ENCODE measurements at places on chromosomes 1 and 21.

- no peak for DNase-seq
Observed at GRCh38 chr1:179080866-179081686, 794 bp upstream of the TOR3A start.

- no peak for DNase-seq
Observed at GRCh38 chr21:41885341-41886024, 6.3 kb upstream of the PRDM15 start.

DNA sequence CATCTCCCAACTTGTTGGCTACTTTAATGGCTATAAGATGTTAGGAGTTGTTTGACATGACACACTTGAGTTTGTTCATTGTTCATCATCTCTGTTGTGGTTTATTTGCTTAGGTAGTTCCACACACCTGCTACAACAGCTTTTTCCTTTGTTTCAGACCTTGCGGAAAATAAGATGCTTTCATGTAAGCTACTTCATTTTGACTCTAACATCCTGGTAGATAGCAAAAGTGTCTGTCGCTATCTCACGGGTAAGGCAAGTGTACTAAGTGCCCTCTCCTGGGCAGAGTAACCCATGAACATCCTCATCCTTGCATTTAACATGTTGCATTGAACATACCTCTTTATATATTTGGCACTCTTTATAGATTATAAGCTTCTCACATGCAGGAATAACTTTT, 1.6 kb upstream of the OR10T2 start:
- no peak for DNase-seq

DNA sequence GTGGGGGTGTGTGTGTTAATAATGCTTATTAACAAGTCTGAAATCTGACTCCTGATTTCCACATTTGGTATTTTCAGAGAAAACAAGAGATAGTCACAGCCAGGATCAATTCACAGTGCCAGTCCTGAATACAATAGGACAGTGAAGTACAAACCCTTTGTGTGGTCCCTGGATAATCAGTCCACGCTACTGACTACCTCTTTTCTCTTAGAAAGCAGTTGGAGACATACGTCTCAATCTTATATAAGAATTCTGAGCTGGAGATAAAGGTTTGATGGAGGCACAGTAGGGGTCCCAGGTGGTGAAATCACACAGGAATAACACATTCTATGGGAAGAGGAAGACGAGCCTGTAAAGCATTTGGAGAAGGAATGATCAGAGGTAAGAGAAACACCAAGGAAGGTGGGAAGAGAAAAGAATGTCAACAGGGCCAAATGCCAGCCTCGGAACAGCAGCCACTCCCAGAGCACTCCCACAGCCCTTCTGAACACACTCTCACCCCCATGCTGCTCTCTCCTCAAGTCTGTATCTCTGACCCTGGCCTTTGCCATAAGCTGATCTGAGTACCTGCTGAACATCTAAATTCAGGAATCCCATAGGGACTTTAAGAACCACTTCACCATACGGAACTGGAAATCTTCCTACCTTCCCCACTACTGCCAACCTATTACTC, 48.6 kb downstream of the TRAF5 start:
- DNase-seq, result no peak

DNA sequence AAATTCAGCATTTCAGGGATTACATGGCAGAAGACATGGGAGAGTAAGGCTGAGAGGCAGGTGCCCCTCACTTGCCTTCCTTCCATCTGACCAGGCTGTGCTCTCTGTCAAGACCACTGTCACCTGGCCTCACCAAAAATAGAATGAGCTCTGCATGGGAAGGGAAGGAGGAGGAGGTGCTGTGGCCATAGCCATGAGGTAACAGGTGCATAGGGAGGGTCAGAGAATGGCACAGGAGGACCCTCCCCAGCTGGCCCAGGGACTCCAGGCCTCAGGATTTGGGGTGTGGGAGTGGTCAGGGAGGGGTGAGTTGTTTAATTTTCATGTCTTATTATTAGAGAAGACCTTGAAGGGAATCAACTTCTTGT, 192.3 kb downstream of the FCRL5 start:
- DNase-seq, result no peak

DNA sequence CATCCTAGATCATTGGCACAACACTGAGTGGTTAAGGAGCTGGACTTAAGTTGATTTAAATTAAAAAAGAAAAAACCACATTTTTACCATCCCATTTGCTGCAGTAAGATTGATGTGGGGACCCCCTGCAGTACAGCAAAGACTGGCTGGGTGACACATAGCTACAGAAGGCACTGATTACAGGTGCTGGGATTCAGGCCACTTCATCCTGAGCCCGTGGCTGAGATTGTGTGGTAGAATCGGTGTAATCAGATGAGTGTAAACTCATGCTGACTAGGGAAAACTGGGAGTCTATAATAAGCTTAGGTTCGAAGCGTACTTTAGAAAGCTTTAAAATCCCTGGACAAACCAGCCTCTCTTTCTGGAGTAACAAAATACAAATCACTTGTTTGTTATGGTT, 70.1 kb downstream of the SLC25A24 start:
- DNase-seq, result no peak

DNA sequence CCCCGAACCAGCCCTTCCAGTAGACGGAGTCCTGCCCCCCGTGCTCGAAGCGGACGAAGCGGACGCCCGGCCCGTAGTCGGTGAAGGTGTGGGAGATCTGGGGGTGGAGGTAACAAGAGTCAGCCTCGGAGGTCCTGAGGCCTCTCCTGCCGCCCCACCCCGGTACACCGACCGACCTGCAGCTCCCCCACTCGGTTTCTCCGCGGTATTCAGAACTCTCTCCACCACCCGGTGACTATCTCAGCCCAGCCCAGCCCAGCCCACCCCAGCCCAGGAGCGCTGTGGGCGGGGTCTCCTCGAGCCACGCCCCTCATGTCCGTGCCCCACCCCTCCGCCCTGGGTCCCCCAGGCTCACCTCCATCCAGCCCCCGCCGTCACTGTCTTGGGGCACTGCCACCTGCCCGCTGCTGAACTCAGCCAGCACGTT, 5.5 kb downstream of the FBXO2 start:
- DNase-seq, result no peak

GRCh38 chr1:58814251-58815068, 30.6 kb upstream of the JUN start:
- no peak for DNase-seq

GRCh38 chr1:229651546-229651945, 25.5 kb downstream of the URB2 start:
- DNase-seq, result no peak

GRCh38 chr1:111989531-111990025, at the start of gene KCND3:
Gene KCND3 (minus strand): TSS chr1:111989668.
- DNase-seq, result no peak

GRCh38 chr1:51569284-51570062, 47.4 kb upstream of the OSBPL9 start:
- no peak for DNase-seq

GRCh38 chr21:35478161-35479064, 429.3 kb upstream of the RUNX1 start:
- no peak for DNase-seq

DNA sequence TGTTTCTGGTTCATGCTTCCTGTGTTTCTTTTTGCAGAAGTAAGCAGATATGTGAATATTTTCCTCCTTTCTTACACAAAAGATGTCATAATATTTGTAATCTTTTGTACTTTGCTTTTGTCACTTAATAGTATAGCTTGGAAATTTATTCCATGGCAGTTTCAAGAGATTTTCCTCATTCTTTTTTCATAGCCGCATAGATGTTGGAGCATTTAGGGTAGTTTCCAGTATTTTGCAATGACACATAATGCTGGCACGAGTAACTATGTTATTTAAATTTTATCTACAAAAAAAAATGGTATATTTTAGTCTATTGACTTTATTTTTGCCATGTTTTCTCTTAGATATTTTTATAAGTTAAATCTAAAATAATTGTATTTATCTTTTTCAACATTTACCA, 40.7 kb downstream of the AGO3 start:
- no peak for DNase-seq

GRCh38 chr1:47227341-47228232, 4.4 kb downstream of the TAL1 start:
- DNase-seq, result no peak

DNA sequence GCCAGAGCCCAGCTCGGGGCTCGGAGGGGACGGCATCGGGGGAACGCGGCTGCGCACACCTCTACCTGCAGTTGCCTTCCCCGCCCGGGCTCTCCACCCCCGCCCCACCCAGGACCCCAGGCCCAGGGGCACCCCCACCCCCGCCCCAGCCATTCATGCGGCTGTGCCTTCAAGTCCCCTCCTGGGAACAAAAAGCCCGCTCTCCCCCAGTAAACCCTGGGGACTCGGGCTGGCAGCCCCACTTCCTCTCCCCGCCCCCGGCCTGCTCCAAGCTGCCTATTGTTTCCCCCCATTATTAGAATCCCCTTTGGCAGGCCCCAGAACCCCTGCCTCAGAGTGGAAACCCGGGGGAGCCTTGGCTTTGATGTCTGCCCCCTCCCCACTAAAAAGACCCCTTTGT, 18.0 kb downstream of the MEGF6 start:
- no peak for DNase-seq

DNA sequence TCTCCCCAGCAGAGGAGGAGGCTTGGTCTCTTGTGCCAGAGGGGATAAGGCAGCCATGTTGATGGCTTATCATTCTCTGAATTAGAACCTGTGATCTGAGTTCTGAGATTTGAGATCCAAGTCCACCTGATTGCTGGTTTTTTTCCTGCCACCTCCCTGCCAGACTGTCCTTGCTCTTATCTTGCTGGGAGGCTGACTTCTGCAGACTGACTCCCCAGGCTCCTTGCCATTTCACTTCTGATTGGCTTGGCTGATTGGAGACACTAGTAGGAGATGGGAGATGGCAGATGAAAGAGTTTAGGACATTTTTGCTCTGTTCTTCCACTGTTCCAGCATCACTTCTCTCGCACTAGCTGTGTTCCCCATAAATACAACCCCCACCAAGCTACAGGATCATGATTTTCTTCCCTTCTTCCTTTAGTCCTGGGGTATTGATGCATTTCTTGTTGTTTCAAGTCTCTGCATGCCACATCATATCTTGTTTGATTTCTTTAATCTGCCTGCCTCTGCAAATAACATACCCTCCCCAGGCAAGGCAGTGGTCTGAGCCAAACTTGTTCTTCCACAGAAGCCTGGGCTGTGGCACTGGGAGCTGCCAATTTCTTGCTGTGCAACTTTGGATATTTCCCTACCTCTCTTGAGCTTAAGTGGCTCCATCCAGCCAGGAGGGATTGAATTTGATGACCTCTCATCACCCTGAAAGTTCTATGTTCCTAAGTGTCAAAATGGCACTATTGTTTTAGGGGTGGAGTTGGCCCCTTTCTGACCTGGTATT, 963 bp upstream of the CYP4B1 start:
- DNase-seq, result no peak

- no peak for DNase-seq
Observed at GRCh38 chr21:33229784-33230544, at the start of gene IFNAR2. Gene IFNAR2 (plus strand): TSS chr21:33229938. CDS start chr21:33241923, 11,985 bp downstream.

DNA sequence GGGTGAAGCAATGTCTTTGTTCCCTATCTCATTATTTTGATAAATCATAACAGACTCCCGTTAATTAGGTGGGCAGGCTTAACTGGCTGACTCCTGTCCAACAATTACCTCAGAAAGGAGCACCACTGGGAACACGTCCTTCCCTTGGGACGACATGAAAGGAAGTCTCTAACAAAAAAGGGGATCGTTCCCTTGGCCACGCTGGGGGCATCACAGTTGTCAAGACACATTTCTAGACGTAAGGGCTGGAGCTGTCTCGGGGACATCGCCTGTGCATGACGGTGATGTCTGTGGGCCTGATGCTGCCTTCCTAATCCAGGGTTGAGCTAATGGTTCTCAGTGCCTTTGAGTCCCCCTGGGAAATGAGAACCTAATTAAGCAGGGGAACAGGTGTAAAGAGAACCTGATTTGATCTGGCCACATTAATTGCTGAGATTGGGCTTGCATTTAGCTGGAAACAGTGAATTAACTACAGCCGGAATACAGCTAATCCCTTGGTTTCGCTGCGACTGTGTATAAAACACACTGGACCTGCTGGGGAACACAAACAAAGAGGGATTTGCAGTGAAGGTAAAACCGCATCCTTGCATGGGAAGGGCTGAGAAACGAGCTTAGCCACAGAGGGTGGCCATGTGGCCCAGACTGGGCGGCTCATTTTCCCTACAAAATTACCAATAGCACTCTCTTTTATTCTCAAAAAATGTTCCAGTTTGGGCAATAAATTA, 111.8 kb downstream of the MRPS6 start:
- no peak for DNase-seq

DNA sequence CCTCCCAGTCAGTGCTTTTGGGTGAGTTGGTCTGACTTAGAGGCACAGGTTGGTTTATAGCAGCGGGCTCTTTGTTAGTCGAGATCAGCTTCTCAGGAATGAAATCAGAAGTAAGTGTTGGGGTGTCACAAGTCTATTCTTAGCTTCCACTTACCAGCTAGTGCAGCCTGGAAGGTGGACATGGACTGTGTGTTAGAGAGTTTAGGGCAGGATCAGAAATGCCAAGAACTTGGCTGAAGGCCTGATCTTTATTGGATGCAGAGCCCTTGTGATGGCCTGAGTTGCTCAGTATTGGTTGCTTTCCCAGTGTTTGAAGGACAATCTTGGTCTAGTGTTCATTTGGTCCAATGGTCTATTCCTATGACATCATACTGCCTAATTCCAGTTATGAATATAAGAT, 377.0 kb upstream of the USP24 start:
- DNase-seq, result no peak

DNA sequence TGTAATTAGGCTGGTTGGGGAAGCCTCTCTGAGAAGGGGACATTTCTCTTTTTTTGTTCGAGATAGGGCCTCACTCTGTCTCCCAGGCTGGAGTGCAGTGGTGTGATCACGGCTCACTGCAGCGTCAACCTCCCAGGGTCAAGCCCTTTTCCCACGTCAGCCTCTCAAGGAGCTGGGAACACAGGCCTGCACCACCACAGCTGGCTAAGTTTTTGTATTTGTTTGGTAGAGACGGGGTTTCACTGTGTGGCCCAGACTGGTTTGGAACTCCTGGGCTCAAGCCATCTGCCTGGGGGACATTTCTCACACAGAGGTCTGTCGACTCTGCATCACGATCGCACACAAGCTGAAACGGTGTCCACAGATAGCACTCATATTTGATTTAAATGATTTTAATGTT, 39.7 kb downstream of the HUNK start:
- DNase-seq, result no peak

Data from SK-N-MC (cell line).